ENCODE measurements at places on chromosomes 5 and 9.

DNA sequence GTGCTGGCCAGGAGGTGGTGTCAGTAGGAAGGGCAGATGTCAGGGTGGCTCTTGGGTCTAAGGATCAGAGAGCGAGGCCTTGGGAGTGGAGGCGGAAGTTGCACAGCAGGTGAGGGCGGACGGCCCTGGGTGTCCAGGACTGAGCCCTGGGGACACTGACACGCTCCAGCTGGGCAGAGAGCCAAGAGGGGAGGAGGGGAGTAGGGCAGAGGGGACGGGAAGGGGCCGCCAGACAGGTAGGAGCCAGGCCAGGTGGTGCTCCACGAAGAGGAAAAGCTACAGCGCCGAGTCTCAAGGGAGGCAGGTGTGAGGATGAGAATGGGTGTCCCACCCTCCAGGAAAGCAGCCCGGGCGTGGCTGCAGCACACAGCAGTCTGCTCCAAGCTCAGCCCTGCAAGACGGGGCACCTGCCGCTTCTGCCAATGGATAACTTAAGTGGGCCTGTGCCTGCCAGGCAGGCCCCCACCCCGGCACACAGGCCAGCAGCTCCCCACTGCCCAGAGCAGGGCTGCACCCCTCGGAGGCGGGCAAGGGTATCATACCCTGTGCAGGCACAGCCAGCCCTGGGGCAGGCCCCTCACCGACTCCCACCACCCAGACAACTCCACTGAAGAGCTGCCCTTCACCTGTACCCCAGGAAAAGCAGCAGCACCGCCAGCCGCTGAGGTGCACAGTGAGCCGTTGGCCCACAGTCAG is 4.9 kb downstream of the TPRN start:
- no peak for DNase-seq

GRCh38 chr9:15641291-15641690 is 88.4 kb downstream of the CCDC171 start:
- no peak for DNase-seq

GRCh38 chr5:15797116-15797515 is 297.1 kb downstream of the FBXL7 start:
- DNase-seq: no peak

DNA sequence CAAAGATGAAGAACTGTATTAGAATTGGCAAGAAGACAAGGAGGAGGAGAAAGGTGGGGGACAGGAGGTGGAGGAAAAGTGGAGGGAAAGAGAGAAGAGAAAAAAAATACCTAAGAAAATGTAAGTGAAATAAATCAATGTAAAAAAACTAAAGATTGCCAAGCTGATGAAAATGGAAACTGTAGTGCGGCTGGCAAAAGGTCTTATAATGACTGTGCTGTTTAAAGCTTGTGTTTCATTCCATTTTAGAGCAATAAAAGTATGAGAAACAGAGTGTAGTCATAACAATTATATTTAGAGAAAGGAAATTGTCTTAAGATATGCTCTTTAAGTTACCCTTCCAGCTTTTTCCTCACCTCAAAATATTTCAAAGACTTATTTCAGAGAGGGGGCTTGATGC is 670.5 kb upstream of the SEMA6A start:
- DNase-seq: no peak

- DNase-seq: no peak
Observed at GRCh38 chr5:100792781-100793180, 110.3 kb downstream of the ST8SIA4 start.
